ENCODE measurements at places on chromosomes 12 and 14.

DNA sequence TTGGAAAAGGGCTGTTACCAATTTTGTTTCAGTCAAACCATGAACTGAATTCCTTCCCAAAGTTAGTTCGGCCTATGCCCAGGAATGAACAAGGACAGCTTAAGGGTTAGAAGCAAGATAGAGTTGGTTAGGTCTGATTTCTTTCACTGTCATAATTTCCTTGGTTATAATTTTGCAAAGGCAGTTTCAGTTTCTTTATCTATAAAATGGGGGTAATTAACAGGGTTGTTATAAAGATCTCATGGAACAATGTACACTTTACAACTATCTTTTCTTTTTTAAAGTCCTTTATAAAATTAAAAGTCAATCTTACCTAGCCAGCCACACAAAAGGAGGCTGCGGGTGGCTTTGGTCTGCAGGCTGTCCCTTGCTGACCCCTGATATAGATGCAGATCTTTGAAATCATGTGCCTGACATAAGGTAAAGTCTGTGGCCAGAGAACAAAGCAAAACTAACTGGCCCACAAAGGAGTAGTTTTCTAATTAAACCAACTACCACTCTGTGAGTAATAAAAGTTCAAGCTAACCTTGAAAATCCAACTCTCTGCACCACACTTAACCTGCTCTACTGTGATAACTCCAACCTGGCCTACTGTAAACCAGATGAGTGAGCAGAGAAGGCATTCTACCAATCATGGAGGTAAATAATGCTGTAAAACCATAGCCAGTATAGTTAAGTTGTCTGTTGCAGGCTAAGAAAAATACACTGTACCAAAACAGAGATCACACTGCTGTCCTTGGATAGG is 49.5 kb downstream of the SLC38A1 start:
- DNase-seq, result no peak

GRCh38 chr14:99210333-99210732 is 61.7 kb downstream of the BCL11B start:
- no peak for DNase-seq

- DNase-seq, result no peak
These were observed 24.7 kb downstream of the NCKAP1L start for GRCh38 chr12:54522243-54522642.

DNA sequence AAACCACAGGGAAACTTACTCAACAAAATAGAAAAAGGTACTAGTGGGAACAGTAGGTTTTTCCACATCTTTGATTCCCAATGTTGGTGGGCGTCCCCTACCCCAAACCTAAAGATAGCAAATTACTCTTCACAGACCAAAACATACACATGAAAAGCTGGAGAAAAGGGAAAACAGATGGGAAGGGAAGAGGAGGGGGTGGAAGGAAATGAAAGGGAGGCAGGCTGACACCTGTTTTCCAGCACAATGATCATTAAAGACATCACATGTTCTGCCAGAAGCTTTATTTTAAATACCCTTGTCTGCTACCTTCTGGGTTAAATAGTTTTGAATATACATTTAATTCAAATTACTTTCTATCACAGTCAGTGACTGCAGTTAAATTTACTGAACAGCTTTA is 1617.9 kb upstream of the SEL1L start:
- peak; percentile 45 for DNase-seq

DNA sequence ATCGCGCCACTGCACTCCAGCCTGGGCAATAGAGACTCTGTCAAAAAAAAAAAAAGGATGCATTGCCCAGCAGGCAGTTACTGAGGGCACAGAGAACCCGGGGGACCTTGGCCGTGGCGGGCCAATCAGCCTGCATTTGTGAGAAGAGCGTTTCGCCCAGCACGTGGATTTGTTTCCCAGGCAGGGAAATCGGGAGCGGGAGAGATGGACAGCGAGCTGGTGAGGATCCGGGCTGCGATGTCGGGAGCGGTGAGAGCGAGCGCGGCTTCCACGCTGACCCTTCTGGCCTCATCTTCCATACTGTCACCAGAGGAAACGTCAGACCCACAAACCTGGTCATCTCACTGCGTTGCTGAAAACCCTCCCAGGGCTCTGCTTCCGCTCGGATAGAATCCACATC is 123.5 kb downstream of the RIMBP2 start:
- DNase-seq, result no peak

- no peak for DNase-seq
These were observed 33.7 kb upstream of the GNPNAT1 start for GRCh38 chr14:52825085-52825484.
